ENCODE measurements at places on chromosomes 1 and 21. TPM values are rescaled to one million over a fixed set of nuclear protein-coding genes. Genes with fewer than 3 reads are reported as not detected.

- no peak for DNase-seq
Observed at GRCh38 chr1:106921186-106921585, 135.3 kb upstream of the PRMT6 start.

DNA sequence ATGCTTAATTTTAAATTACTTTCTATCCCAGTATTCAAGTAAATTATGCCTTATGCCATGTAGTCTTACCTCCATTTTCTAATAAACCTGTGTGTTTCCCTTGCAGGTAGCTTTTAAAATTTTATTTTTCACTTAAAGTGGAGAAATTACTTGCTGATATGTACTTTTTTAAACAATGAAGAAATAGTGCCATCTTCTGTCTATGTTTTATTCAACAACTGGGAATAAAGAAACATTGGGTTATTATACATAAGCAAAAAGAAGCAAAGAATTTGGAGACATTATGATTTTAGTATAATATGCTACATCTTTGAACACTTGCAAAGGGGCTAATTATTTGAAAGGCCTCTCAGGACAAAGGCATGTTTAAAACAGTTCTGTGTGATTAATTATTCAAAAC, 1912.9 kb downstream of the MRPL39 start:
- DNase-seq = no peak

- DNase-seq = no peak
Observed at GRCh38 chr1:204598319-204598969, 82.2 kb downstream of the MDM4 start.

DNA sequence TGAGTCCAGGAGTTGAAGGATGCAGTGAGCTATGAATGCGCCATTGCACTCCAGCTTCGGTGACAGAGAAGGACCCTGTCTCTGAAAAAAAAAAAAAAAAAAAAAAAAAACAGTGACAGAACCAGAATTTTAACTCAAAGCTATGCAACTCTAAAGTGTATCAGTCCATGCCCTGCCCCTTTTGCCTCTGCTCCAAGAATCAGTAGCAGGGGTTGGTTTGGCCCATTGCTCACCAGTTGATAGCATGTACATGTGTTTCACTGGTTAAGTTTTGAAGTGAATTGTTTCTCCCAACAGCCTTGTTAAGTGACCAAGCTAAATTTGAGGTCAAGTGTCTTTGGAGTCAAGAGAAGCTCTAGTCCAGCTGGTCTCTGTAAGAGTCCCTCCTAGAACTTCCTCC, 245.9 kb downstream of the PLPP3 start:
- no peak for DNase-seq

Gene SERTAD4
- 0.60 TPM for total RNA-seq

Gene SPATC1L
- not detected for total RNA-seq

Gene LRRC3
- total RNA-seq = 6.7 TPM

Gene MXRA8
- total RNA-seq = 31.1 TPM
